ENCODE measurements at places on chromosomes 2 and 18.
A peak's percentile ranks its signal among the peaks of the same experiment; 100 is the strongest.

DNA sequence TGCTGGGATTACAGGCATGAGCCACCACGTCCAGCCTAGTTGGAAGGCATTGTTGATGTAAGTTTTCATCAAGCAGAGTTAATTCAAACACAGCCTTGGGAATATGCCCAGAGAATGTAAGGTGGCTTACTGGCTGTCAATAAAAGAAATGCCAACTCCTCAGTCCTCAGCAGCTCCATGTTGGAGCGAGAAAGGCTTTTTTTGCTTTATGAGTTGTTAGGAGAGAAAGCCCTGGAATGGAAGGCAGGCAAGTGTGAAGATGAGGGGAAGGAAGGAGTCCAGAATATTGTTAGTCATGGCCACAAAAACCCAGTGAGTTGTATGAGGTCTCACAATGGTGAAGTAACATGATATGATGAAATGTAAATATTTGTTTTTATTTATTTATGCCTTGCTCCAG lies 57.1 kb downstream of the MAP4K4 start:
- DNase-seq, result peak; percentile 58

DNA sequence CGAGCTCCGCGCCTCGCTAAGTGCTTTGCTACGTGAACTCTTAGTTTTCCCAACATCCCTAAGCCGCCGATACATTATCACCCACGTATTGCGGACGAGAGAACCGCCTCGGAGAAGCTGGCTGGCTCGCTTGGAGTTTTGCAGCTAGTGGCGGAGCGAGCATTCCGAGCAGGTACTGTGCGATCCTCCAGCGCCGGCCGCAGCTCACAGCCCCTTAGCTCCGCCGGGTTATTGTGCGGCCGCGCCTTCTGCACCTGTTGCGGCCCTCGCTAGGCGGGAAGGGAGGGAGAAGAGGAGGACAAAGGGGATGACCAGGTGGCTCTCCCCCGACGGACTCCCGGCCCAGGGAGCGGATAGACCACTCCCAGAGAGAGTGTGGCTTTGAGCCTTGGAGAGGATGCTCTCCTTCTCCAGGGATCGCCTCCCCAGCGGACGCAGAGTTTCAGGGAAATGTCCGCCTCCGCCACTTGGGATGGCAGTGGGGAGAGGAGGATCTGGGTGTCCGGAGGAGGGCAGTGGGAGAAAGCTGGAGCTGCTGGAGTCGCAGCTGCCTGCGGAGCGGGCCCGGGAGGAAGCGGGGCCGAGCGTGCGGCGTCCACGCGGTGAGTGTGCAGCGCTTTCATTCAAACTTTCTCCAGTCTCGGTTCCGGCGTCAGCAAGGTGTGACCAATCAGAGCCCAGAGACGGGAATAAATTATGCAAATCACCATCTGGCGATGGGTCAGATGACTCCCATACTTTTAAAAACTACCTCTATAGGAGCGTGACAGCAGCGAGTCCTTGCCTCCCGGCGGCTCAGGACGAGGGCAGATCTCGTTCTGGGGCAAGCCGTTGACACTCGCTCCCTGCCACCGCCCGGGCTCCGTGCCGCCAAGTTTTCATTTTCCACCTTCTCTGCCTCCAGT lies at the start of gene LIPG:
Gene LIPG, plus strand, starts transcription at position 769 of the 905 bp plus-strand sequence. CDS start 252 bp downstream, outside the sequence.
- DNase-seq, result peak; percentile 63

GRCh38 chr2:189309331-189309730 lies 129.8 kb upstream of the COL5A2 start:
- DNase-seq, result no peak

DNA sequence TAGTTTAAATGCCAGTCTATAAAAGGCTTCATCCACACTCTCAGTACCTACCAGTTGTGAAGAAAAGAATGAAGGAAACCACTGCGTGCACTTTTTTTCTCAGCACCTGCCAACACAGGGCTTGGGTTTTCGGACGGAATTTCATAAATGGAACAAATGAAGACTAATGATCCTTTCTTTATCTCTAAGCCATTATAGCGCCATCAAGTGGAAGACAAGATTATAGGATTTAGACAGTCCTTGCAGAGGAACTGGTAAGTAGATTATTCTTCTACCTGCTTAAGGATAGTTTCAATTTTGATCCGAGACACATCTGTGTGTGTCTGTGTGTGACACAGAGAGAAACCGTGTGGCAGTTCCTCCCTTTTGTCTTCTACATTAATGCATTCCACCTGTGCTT lies 245.6 kb downstream of the NRXN1 start:
- DNase-seq, result no peak

Data from RCC 7860 (cell line).